ENCODE measurements at places on chromosomes 1 and 21.

DNA sequence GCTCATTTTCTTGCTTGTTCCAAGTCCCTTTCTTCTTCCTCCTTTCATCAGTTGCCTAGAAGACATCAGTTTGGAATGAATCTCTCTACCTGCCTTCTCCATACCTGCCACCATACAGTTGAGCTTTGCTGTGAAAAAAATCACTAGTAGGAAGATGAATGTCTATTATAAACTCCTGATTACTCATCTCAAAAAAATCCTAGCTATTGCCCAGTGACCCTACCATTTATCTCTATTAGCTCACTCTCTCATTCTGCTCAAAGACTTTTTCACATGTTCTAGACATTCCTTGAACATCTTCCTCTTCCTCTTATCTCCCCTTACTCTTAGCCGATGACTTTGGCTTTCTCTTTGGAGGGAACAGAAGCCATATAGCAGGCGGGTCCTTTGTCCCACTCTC, 49.7 kb upstream of the HMGB4 start:
- no peak for DNase-seq

DNA sequence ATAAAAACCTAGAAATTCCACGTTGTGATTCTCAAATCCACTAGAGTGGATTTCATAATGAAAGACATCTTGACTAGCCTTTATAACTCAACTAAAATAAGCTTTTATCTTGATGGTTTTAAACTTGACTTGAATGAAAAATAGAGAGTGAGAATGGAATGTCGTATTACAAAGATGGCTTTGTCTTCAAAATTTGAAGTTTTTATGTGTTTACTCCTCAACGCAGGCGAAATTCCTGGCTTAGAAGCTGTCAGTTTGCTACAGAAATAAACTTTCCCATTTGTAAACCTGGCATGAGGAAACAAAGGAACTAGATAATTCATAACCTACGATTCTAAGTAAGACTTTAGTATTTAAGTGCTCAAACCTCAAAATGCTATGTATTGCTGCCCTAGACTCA, 90.0 kb upstream of the KRTAP19-8 start:
- no peak for DNase-seq

GRCh38 chr1:243477731-243478290, 222.0 kb downstream of the SDCCAG8 start:
- no peak for DNase-seq

- DNase-seq = no peak
Observed at GRCh38 chr1:186739515-186739914, 59.3 kb upstream of the PTGS2 start.

DNA sequence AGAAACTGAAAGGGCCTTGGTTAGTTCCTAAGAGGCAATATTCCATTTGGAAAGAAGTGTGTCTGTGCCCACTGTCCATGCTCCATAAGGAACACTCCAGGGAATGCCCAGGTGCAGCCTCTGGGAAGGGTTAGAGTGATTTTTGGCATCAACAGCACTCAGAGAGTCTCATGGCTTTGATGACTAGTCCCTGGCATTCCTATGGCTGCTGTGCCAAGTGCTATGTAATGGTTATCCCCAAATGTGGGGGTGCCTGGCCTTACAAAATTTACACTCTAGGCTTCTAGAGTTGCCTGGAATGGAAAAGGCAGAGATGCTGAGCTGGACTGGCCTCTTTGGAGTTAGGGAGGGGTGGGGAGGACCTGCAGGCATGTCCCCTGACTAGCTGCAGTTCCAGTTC, 75.0 kb upstream of the BCAR3 start:
- no peak for DNase-seq

DNA sequence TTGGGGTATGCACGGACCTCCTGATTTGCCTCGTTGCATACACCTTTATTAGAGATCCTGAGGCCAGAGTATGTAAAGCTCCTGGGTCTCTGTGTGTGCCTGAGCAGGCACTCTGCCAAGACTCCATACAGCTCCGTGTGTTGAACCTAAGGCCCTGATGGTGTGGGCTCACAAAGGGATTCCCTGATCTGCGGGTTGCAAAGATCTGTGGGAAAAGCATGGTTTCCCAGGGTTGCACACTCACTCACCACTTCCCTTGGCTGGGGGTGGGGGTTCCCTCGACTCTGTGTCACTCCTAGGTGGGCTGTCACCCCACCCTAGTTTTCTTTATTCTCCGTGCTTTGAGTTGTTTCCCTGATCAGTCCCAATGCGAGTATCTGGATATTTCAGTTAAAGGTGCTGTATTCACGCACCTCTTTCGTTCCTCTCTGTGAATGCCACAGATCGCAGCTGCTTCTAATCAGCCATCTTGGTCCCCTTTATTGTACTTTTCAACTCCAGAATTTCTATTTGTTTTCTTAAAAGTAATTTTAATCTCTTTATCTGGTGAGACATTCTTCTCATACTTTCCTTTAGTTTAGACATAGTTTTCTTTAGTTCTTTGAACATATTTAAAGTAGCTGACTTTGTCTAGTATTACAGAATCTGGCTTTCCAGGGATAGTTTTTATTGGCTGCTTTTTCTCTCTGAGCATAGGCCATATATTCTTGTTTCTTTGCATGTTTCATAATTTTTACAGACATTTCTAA, 39.0 kb upstream of the F3 start:
- DNase-seq = no peak

DNA sequence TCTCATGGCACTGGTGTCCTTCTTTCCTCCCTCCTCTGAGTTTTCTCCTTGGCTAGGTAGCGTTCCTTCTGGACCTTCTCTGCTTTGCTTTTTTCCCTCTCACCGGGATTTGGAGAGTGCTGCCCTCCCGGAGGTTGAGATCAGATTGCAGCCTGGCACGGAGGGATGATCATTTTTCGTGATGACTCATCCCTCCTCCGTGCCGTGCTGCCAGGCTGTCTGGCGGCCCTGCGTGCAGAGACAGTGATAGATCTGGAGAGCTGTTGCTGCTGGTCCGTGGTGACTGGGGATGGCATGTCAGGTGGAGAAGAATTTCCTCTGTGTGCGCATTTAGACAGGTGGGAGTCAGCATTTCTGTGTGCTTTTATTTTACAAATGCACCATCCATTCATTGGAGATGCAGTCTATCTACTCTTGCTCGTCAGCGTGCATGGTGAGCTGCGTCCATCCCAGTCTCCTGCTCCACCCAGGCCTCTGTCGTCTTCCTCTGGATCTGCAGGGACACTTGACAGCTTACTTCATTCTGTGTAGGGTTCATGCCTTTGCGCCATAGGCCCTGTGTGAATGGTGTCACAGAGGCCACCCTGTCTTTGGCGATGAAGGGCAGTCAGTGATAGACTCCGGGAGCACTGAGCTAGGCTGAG, 104.4 kb downstream of the PCBP3 start:
- no peak for DNase-seq

GRCh38 chr1:234589064-234589800, 20.7 kb downstream of the IRF2BP2 start:
- DNase-seq = no peak

GRCh38 chr1:153799016-153799415, 23.8 kb downstream of the SLC27A3 start:
- DNase-seq = no peak

DNA sequence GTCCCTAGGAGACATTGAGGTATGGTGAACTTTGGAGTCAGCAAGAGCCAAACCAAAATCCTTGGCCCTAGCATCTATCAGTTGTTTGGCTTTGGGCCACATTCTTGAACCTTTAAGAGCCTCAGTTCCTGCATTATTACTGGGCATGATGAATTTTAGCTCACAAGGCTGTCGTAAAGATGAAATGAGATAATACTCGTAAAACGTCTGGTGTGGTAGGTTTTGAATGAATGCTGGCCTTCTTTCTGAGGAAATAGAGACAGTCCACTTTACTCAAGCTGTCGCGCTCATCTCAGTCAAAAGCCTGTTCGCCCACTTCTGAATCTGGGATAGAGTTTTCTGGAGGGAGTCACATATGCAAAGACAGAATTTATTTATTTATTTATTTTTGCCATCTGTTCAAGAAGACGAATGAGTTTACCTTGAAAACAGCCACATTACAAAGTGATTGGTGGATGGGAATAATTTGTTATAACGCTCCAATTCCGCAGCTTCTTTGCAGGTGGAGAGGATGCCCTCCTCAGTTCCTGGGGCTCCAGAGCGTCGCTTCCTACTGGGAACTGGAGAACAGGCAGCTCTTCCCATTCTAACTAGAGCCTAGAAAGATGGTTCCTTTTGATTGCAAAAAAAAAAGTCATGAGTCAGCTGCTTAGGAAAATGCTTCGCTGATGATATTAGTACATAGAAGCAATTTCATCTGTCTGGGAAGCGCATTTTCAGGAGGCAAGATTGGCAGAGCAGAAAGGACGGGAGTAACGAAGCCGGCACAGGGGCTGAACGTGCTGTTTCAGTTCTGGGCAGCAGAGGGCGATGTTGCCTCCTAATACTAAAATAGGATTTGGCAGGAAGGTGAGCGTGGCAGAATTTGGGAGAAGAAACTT, 49.9 kb upstream of the CYP2J2 start:
- DNase-seq = peak; percentile 31

GRCh38 chr1:14848625-14849024, 250.1 kb downstream of the KAZN start:
- no peak for DNase-seq

DNA sequence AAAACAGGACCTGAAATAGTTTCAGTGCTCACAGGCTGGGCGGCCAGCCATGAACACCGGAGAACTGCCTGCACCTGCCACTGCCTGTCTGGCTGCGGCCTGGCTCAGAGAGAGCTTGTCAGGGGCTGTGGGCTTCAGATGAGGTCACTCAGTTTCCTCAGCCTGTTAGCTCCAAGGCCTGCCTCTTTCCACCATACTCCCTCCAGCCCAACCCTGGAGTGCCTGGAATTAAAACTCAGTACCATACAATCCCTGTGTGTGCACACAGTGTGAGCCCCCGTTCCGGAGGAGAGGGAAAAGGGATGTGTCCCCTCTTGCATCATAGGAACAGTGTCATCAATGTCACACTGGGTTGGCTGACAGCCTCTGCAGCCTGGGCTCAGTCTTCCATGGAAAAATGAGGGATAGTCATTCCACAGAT, 16.2 kb downstream of the CACNA1S start:
- no peak for DNase-seq

DNA sequence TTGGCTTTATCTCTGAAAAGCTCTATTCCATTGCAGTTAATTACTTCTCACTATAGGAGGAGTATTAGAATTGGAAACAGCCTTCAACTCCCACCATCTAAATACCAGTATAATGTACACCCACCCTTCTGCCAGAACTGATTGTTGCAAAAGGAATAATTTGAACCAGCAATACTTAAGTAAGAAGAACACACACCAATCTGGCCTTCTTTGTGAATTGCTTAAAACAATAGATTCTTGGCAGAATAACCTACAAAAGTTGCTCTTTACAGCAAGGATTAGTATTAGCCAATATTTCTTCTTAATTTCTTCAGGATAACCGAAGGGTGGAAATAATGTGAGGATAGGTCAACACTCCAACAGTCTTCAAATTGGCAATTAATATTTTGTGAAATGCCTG, 54.9 kb upstream of the ADAMTS5 start:
- no peak for DNase-seq

DNA sequence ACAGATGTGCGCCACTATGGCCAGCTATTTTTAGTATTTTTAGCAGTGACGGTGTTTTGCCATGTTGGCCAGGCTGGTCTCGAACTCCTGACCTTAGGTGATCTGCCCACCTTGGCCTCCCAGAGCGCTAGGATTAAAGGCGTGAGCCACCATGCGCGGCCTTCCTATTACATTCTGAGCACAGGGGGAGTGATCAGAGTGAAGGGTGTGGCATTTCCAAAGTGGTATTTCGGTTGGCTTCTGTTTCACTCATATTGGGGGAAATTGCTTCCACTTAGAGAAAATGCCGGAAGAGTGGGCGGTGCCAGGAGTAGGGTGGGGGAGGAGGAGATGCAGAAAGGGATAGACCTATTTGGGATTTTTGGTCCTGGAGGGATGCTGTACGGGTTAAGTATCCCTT, 4.3 kb downstream of the PIK3CD start:
- DNase-seq = no peak

- DNase-seq = no peak
Observed at GRCh38 chr1:3021233-3021671, at the start of gene ACTRT2. Gene ACTRT2, plus strand, starts transcription at chr1:3021467. Its CDS starts 220 bp downstream, at chr1:3021687.
